Vagina (tissue), 2 donors: ENCODE measurements at places on chromosomes 16 and 17.

GRCh38 chr17:15323131-15323530 lies 18.3 kb downstream of the TEKT3 start:
- no peak for DNase-seq

DNA sequence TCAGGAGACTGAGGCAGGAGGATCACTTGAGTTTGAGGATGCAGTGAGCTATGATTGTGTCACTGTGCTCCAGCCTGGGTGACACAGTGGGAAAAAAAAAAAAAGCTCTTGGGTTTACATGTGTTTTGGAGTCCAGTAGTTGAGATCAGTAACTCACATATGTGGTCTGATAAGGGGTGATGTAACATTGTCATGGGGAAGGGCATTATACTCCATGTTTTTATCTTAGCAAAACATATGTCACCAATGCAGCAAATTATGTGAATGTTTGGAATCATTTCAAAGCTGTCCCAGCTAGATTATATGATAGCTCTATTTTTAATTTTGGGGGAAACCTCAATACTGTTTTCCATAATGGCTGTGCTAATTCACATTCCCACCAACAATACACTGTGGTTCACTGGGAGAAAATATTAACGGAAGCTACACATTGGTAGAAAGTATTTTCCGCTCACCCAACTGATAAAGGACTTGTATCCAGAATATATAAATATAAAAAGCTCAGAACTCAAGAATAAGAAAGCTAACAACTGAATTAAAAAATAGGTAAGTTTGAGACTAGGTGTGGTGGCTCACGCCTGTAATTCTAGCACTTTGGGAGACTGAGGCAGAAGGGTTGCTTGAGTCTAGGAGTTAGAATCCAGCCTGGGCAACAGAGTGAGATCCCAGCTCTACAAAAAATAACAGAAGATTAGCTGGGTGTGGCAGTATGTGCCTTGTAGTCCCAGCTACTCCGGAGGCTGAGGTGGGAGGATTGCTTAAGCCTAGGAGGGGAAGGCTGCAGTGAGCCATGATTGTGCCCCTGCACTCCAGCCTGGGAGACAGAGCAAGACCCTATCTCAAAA lies 224.1 kb upstream of the TBX2 start:
- DNase-seq: no peak

DNA sequence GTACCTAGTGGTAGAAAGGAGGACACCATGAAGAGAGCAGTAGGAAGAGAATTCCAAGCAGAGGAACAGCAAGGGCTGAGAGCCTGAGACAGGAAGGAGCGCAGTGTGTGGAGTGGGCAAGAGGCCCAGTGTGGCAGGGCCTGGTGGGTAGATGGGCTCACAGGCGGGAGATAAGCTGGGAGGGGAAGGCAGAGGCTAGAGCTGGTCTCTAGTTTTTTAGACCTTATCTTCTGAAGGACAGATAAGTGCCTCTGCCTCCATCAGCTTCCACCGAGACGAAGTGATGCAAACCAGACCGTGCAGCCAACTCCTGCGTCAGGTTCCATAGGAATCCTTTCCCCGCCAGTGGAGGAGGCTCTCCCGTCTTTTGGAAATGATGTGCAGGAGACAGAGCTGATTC lies 33.6 kb downstream of the CDH1 start:
- DNase-seq: no peak

DNA sequence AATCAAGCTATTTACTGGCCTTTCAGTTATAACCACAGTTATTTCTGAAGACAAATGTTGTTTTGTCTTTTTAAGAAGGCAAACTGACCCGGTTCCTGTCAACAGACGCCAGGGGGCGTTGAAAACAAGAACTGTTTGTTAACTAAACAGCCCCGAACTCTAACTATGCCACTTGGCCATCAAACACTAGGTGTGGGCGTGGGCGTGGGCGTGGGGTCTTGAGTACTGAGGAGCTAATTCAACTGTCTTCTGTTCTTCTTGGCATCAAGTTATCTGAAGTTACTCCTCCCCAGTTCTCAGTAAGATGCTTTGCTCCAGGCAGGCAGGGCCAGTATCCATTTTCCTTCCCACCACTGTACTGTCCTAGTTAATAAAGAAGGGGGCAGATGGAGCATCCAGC lies 63.3 kb upstream of the MTMR4 start:
- DNase-seq: no peak

- no peak for DNase-seq
Observed at GRCh38 chr16:89550421-89551007, 10.0 kb upstream of the RPL13 start.
